ENCODE measurements at places on chromosomes 5 and 9.

DNA sequence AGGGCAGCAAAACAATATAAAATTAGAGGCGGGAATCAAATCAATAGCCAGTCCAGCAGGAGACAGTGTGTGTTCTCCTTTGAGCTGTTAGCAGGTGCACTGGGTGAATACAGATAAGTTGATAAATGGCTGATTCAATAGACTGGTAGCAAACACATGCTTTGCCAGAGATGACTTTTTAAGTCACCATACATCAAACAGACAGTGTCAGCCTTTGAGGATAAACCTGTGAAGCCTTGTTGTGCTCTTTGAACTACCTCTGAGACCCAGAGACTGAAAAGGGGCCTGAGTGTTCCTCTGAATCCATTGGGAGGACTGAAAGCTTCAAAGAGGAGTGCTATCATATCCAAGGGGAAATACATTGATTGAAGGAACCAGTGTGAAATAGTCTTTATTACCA, 301.9 kb downstream of the RASEF start:
- no peak for DNase-seq

DNA sequence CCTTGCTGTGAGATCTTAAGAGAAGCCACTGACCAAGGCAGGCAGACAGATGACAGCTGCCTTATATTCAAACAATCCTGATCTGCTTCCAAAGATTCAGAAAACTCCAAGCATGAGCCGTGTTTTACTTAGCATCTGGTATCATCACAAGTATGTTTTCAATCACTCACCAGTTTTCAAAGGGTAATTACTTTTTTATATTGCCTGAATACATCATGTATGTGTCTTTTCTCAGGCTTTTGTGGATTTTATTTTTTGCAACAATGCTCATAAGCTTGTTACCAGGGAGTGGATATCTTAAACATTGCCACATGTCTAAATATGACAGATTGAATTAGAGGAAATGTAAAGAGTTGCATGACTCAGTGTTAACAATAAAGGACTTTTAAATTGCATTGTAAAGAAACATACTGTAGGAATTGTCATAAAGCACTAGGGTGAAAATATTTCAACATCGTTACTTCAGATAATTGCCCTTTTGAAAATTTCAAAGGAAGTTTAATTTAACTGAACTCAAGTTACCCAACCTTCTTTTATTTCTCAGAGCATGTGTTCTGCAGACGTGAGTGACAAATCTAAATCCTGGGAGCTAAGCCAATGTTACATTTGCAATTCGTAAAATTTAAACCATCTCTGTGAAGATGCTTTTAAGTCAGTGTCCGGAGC, 326.1 kb downstream of the PLK2 start:
- no peak for DNase-seq

- DNase-seq, result no peak
These were observed 167.0 kb downstream of the RGS3 start for GRCh38 chr9:113630386-113631136.

GRCh38 chr5:106877881-106878280, 792.9 kb downstream of the EFNA5 start:
- DNase-seq, result no peak

DNA sequence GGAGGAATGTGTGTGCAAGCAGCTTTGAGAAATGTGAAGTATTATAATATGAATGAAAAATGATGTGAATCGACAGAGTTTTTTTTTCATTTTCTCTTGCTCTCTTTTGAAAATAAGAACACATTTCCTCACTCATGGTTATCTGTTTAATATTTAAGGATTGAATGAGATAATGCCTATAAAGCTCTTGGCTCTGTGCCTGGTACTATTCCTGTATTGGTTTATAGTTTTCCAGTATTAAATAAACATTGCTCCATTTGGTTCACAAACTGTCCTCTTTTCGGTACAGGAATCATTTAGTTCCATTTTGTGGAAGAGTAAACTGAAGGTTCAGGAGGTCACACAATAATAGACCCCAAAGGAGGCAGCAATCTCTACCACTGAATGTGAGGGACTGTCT, 1185.5 kb upstream of the WWC1 start:
- DNase-seq, result no peak

- DNase-seq, result no peak
These were observed 381.6 kb downstream of the EFNA5 start for GRCh38 chr5:107289030-107289714.

DNA sequence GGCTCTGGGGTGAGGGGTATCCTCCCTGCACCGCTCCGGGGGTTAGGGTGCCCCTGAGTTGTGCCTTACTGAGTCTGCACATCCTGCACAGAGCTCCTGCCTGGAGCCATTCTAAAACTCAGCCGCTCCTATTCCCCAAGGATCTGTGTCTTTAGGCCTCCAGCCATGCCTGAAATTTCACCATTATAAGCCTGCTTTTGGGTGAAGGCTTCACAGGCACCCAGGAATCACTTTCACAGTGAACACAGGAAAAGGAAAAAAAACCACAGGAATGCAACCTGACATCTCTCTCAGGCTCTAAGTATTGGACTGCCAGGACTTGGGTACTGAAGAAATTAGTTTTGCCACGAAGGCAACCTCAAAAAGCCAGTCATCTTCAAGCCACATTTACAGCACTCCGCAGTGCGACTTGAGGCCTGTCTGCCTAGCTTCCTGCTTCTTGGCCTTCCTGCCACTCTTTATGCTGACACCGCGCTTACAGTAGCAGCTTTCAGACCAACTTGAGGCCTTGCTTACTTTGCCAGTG, 30.9 kb downstream of the GALNT10 start:
- peak; percentile 74 for DNase-seq

All from CD4-positive, alpha-beta T cell treated with Interleukin-2 at 100 ng/mL for 4 hours (primary cell).